ENCODE measurements at places on chromosomes 1 and 21.

DNA sequence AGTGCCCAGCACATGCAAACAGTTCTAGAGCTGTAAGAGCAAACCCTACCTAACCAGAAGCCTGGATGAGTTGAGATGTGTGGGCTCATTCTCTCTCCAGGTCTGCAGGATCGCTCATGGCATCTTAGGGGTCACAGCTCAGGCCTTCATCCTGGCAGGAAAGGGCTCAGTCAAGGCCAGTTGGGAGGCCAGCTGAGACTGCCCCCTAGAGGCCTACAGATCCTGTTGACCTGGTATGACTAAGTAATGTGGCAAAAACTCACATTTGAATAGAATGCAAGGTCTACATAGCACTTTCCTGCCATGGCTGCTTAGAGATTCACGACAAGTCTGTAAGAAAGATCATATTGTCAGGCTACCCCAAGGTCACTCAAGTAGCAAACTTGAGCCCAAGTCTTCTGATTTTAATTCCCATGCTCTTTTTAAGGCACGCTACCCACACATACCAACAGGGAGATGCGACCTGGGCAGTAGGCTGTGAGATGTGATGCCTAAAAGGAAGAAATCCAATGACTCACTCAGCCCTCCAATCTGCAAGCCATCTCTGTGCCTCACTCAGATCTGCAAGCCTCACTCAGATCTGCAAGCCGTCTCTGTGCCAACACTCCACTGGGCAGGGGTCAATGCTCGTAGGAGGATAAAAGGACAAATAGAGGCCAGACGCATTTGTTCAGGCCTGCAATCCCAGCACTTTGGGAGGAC is 5.1 kb upstream of the CAPN8 start:
- DNase-seq, result no peak

DNA sequence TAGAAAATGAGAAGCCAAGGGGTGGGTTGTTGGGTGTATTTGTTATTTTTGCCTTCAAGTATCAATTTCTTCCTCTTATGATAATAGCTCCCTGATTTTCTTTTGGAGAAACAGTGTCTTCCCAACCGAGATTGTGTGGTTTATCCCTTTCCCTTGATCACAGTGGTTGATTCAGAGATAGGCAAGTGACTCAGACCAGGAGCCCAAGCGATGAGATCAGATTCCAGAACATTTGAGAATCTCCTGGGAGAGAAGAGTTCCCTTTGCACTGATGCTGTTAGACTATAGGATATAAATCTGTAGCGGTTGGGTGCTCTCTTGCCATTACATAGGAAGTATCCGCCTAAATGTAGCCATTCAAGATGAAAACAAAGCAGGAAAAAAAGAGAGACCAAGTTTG is 90.1 kb upstream of the WDR26 start:
- no peak for DNase-seq

DNA sequence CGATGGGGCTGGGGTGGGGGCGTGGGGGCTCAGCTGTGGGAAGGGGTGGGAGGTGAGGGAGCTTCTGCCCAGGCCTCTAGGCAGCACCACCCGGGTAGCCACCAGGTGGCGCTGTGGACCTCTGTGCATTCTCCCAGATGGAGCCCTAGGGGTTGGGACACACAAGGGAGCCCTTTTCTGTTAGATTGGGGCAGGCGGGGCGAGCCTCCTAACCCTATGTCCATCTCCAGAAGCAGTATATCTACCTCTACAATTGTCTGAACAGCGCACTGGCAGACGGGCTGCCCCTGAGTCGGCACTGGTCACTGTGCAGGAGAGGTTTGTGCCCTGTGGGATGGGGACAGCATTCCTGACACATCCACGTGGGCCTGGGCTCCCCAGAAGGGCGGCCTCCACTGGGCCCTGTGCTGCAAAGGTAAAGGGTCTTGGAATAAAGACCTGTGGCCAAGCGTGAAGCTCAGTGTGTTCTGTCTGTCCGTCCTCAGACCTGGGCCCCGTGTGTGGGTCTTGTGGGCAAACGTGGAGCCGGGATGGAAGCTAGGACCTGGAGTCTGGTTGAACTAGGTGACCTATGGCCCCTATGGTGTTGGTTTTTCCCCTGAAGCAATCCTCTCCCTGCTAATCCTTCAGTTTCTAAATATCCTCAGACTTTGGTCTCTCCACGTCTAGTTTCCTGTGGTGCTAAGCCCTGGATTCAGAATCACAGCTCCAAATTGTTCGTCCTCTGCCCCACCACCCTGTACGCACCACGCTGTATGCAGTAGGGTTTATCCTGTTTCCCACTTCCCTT is 4.4 kb upstream of the LGR6 start:
- no peak for DNase-seq

GRCh38 chr1:33048426-33048825 is 11.7 kb upstream of the AK2 start:
- no peak for DNase-seq

DNA sequence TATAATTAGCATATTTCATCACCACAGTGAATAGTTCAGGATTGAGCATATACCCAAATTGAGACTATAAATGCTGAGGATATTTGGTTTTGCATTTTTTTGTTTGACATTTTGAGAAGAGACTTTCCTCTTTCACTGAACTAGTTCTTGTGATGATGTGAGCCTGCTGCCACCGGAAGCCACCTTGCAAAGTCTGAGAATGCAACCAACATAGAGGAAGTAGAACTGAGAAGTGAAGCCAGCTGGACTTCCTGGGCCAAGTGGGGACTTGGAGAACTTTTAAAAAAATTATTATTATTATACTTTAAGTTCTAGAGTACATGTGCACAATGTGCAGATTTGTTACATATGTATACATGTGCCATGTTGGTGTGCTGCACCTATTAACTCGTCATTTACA is 102.3 kb downstream of the RPE65 start:
- no peak for DNase-seq

GRCh38 chr1:17155257-17155920 is 36.1 kb upstream of the PADI2 start:
- no peak for DNase-seq

DNA sequence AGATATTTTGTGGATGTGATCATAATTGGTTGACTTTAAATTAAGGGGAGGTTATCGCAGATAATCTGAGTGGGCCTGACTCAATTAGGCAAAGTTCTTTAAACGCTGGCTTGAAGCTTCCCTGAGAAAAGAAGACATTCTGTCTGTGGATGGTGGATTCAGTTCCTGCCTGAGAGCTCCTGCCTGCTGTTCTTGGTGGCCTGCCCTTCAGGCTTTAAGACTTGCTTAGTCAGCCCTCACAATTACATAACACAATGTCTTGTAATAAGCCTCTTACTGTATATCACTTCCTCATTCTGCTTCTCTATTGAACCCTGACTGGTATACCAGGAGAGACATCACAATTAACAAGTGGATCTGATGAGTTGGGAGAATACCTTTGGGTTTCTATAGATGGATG is 50.2 kb downstream of the KCNJ6 start:
- DNase-seq, result no peak

DNA sequence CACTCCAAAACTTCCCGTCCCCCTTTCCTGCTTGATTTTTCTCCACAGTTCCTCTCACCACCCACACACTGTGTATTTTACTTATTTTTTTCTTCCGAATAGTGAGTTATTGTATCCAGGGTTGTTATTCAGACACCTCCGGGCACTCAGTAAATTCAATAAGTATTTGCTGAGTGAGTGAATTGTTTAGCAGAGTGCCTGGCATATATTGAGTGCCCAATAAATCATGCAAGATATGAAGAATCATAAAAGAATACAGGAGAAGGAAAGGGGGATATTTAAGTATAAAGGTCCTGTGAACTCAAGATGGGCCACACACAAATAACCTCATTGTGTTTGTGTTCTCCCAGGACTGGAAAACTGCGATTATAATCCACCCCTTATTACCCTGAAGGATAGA is 139.9 kb downstream of the GALNT2 start:
- DNase-seq, result no peak

- DNase-seq, result no peak
Observed at GRCh38 chr1:235858766-235859165, 7.9 kb downstream of the LYST start.

Measured in C1 segment of cervical spinal cord (tissue), 14 donors.